ENCODE measurements at places on chromosomes 13 and 19.
A peak's percentile ranks its signal among the peaks of the same experiment; 100 is the strongest.

DNA sequence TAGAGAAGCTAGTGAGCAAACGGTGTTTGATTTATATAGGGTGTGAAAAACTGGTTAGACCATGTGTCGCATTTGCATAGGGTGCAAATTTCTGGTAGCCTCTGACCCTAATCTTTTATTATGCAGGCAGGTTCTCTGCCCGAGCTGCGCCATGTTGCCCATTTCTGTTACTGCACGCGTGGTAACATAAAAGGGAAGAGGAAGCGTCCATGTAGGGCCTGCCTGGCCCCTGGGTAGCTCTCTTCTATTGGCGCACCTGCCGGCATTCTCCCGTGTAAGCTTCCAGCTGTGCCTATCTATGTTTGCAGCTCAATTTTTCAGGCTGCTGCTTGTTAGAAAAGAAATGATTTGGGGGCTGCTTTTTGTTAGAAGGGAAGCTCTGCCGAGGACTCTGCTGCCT lies 14.0 kb upstream of the CD70 start:
- DNase-seq, result no peak

- DNase-seq, result no peak
Observed at GRCh38 chr19:19546751-19547162, 8.7 kb downstream of the CILP2 start.

- DNase-seq, result no peak
Observed at GRCh38 chr19:5447700-5448311, 7.4 kb upstream of the ZNRF4 start.

DNA sequence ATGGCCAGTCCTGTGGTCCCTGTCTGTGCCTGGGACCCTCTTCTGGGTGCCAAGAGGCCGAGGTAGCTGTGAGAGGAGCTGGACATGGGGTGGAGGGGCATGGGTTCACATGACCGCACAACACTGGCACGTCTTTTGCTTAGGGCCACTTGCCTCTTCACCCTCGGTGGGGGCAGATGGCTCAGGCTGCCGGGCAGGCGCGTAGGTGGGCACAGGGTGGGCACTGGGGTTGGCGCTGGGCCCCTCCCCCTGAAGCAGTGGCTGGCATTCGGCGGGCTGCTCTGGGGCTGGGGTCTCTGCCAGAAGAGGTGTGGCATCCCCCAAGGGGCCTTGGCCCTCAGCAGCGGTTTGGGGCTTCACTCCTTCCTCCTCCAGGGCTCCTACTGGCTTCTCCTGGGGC lies 8.4 kb downstream of the PALM3 start:
- DNase-seq, result no peak

DNA sequence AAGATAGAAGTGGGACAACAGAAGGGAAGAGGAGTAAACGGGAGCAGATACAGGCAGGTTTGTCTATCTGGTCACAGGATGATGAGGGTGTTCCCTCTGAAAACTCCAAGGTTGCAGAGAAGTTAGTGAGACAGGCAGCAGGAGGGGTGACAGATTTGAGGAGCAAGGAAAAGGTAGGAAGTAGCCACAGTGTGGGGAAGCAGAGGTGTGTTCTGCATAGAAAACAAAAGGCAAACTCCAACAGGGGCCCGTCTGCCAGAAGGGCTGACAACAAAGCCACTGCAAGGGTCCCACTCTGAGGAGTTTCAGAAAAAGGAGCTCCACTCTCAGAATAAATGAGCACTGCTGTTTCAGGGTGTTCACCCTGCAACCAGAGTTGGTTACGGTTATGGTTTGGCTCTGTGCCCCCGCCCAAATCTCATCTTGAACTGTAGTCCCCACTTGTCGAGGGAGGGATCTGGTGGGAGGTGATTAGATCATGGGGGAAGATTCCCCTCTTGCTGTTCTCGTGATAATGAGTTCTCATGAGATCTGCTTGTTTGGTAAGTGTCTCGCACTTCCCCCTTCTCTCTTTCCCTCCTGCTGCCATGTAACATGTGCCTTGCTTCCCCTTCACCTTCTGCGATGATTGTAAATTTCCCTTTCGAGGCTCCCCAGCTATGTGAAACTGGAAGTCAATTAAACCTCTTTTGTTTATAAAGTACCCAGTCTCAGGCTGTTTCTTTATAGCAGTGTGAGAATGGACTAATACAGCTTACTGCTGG lies 32.1 kb downstream of the SMAD9 start:
- DNase-seq, result no peak

GRCh38 chr13:46717275-46717674 lies 79.7 kb downstream of the ESD start:
- no peak for DNase-seq

- DNase-seq, result no peak
Observed at GRCh38 chr19:4303819-4304537, 420 bp upstream of the FSD1 start.

GRCh38 chr19:47540748-47541147 lies 25.9 kb upstream of the NAPA start:
- DNase-seq, result no peak

- no peak for DNase-seq
Observed at GRCh38 chr13:50629497-50629896, 214.0 kb downstream of the DLEU7 start.

- no peak for DNase-seq
Observed at GRCh38 chr19:30788105-30788765, 416.1 kb downstream of the ZNF536 start.

DNA sequence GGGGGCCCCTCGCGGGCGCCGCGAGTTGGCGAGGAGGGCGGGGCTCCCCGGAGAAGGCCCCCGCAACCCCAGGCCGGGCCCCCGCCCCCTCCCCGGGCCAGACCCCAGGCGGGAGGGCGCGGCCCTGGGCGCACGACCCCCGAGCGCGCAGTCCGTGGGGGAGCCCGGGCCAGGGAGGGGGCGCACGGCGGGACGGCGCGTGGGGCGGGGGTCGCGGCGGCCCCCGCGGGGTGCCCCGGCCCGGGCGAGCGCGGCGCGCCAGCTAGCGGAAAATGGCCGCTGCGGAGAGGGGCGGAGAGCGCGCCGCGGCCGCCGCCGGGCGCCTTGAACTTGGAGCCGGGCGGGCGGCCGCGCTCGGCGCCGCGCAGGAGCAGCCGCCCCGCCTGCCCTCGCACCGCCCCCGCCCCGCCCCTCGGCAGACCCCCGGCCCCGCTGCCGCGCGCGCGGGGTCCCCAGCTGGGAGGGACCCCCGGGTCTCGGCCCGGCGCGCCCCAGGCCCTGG lies 6.4 kb upstream of the NFIC start:
- peak; percentile 39 for DNase-seq

- no peak for DNase-seq
Observed at GRCh38 chr19:30362156-30362754, 9.9 kb upstream of the ZNF536 start.

DNA sequence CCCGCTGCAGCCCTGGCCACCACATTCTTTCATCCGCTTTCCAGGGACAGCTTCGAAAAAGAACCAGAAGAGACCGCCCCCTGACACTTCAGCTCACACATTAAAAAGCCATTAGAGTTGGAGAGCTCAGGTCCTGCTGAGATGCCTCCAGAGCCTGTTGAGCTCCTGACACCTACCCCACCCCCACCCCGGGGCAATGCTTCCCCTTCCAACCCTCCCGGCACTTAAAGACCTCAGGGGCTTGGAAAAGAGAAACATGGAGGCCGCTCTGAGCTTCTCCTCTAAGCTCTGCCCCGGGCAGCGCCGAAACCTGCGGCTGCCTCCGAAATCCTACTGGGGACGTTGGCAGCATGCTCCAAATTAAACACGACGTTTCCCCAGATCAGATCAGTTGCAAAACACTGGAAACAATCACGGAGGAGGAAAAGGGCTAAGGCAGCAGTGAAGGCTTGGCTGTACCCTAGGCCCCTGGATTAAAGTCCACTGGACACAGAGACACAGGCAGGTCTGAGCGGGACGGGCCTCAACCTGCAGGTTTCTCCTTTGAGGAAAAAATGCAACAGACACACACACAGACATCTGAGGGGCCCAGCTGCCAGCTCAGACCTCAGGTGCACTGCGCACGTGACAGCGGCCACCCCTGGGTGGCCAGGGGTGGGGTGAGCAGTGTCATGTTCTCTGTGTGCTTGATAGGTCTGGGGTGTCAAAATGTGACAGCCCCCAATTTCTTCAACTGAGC lies 9.6 kb downstream of the SH3GL1 start:
- no peak for DNase-seq

GRCh38 chr13:65990684-65991083 lies 1239.5 kb downstream of the PCDH9 start:
- no peak for DNase-seq

GRCh38 chr13:79621449-79621848 lies 140.5 kb downstream of the NDFIP2 start:
- no peak for DNase-seq

- DNase-seq, result no peak
Observed at GRCh38 chr13:81714513-81714912, 1373.6 kb upstream of the SPRY2 start.

DNA sequence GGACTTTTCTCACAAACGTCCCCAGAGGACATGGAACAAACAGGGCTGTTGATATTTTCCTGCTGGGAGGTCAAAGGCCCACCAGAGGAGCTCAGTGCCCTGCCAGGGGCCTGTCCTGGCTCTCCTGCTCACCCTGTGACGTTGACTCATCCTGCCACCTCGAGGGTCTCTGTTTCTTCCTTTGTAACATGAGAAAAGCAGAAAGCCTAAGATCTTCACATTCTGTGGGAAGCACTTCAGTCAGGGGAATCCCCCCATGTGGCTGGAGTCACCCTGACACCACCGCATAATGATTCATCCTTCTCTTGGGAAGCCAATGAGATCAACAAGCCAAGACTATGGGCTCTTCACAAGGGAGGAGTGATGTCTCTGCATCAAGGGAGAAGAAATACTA lies 147.9 kb downstream of the KATNAL1 start:
- DNase-seq, result no peak

GRCh38 chr13:42617221-42617620 lies 43.3 kb downstream of the TNFSF11 start:
- no peak for DNase-seq

GRCh38 chr19:48877855-48878195 lies 5.6 kb downstream of the PPP1R15A start:
- DNase-seq, result no peak

GRCh38 chr19:4571305-4571917 lies 11.9 kb upstream of the SEMA6B start:
- DNase-seq, result no peak

DNA sequence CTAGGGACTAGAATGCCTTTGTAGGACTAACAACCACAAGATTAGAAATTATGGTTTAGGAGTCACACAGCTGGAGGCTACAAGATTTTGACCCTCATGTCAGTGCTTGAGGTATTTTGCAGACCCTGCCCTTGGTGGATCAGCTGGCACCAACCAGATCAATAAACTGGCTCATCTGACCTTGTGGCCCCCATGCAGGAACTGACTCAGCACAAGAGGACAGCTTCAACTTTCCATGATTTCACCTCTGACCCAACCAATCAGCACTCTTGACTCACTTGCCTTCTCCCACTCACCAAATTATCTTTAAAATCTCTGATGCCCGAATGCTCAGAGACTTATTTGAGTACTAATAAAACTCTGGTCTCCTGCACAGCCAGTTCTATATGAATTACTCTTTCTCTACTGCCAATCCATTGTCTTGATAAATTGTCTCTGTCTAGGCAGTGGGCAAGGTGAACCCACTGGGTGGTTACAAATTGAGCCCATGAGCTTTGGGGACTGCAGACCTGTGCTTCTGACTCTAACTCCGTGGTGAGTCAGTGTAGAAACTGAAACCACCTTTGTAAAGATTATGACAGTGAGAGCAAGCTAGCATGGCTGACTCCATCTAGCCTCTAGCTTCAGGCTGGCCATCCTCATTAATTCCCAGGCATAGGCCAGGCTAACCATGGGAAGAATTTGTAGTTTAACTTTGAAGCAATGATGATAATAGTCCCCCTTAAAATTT lies 33.9 kb upstream of the CEACAM8 start:
- no peak for DNase-seq

GRCh38 chr13:71877256-71877653 lies 10.3 kb upstream of the DACH1 start:
- DNase-seq, result no peak

GRCh38 chr13:21541980-21542379 lies 62.0 kb downstream of the MICU2 start:
- no peak for DNase-seq

- DNase-seq, result no peak
Observed at GRCh38 chr19:15640294-15640903, at the start of gene CYP4F3. Gene CYP4F3, plus strand, starts transcription at chr19:15640897. Its CDS starts 519 bp downstream, at chr19:15641416.

- DNase-seq, result no peak
Observed at GRCh38 chr13:25652764-25653163, 281.0 kb downstream of the ATP8A2 start.

DNA sequence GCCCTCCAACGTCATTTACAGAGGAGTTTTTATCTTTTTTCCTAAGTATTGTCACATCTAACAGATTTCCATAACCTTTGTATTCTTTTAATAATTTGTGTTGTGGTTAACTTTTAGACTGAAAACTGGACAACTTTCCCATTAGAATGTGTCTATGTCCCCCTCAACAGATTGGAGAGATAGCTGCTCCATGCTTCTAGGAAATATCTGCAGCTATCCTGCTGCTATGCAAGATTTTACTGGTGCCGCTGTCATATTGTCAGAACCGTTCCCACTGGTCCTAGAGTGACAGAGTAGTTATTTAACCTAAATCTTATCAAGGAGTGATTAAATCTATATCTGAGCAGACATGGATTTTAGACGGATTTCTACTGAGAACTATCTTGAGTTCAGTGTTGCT lies 130.0 kb downstream of the MAB21L1 start:
- no peak for DNase-seq

- peak; percentile 47 for DNase-seq
Observed at GRCh38 chr19:18700501-18701249, 17.2 kb downstream of the CRTC1 start.

Data from stimulated activated CD4-positive, alpha-beta T cell treated with anti-CD3 and anti-CD28 coated beads, Interleukin-1b, Interleukin-23, amount 100 ng/mL, for 4 hours (primary cell).